Lung (tissue), 17 donors: ENCODE measurements at places on chromosomes 2 and 18.

GRCh38 chr2:160298960-160299359 lies 98.9 kb upstream of the ITGB6 start:
- no peak for DNase-seq

DNA sequence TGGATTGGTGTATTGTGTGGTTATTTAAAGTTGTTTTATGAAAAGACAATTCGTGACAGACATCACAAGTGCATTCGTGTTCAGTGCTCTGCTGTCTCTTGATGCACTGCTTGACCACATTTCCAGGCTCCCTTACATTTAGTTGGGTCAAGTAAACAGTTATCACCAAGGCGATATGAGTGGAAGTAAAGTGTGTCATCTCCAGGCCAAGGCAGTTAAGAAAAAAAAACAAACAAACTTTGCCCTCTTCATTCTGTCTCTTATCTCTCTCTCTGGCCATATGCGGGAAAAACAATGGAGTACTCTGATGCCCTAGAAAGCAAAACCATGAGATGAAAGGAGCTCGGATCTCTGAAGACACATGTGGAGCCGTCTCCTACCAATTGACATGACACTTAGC lies 131.1 kb downstream of the DSEL start:
- no peak for DNase-seq

- no peak for DNase-seq
Measured at GRCh38 chr2:205643391-205643885, 38.9 kb upstream of the NRP2 start.

GRCh38 chr2:46143429-46144132 lies 153.6 kb upstream of the EPAS1 start:
- DNase-seq, result no peak

- no peak for DNase-seq
Measured at GRCh38 chr18:907885-908757, 3.5 kb downstream of the ADCYAP1 start.

- no peak for DNase-seq
Measured at GRCh38 chr2:34547900-34548299, 948.8 kb upstream of the FAM98A start.

GRCh38 chr2:237624565-237624964 lies 2.8 kb upstream of the LRRFIP1 start:
- no peak for DNase-seq

DNA sequence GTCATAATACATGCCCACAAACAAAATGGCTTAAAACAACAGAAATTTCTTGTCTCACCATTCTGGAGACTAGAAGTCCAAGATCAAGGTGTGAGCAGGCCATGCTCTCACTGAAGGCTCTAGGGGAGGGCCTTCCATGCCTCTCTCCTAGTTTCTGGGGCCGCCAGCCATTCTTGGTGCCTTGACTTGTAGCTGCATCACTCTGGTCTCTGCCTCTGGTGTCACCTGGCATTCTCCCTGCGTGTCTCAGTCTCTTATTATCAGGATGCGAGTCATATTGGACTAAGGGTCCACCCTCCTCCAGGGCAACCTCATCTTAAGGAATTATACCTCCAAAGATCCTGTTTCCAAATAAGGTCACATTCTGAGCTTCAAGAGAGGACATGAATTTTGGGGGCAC lies 76.1 kb downstream of the KCNF1 start:
- DNase-seq, result no peak

DNA sequence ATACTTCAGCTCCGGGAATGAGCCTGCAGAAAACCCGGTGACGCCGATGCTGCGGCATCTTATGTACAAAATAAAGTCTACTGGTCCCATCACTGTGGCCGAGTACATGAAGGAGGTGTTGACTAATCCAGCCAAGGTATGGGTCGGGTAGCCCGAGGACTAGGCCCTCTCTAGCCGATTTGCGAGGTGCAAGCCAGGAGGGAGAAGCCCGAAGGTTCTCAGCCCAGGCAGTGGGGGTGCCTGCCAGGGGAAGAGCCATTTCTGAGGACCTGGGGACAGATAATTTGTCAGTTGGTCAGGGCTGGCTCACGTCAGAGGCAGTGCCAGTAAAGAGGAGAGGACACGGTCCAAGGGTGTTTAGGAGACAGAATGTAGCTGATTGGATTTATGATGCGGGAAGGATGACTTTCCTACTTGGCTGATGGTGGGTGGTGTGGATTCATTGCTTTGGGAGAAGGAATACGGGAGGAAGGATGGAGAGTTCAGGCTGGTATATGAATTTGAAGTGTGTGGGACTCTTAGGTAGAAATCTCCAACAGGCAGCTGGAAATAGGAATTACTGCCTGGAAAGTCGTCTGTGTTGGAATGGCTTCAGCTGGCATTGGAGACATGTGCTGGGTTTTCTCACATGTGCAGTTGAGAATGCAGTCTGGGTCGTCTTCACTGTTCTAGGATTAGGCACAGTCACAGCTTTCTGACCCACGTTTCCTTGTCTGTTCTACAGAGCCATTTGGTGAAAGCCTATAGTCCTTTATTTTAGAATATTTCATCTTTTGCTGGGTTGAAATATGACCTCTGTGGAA lies 874 bp downstream of the NDUFAF7 start:
- DNase-seq, result peak; percentile 41

DNA sequence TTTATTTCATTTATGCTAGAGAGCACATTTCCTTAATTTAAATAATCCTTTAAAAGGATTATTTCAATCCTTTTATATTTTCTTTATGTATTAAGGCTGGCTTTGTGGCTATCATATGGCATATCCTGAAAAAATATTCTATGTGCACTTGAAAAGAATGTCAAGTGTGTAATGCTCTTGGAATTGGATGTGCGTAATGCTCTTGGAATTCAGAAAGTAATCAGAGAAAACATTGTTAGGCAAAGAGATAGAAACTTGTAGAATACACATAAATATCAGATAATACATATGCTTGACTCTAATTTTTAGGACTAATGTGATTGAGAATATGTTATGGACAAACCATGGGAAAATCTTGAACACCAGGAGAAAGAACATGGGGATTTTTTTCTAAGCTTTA lies 197.5 kb upstream of the COL3A1 start:
- no peak for DNase-seq

- DNase-seq, result peak; percentile 71
Measured at GRCh38 chr2:219592736-219593135, 4.9 kb upstream of the STK11IP start.

- DNase-seq, result peak; percentile 97
Measured at GRCh38 chr18:22207021-22207758, 37.8 kb downstream of the GATA6 start.
